ENCODE measurements at places on chromosomes 12 and 14.

- no peak for DNase-seq
Measured at GRCh38 chr12:4353785-4354208, 25.7 kb downstream of the FGF23 start.

DNA sequence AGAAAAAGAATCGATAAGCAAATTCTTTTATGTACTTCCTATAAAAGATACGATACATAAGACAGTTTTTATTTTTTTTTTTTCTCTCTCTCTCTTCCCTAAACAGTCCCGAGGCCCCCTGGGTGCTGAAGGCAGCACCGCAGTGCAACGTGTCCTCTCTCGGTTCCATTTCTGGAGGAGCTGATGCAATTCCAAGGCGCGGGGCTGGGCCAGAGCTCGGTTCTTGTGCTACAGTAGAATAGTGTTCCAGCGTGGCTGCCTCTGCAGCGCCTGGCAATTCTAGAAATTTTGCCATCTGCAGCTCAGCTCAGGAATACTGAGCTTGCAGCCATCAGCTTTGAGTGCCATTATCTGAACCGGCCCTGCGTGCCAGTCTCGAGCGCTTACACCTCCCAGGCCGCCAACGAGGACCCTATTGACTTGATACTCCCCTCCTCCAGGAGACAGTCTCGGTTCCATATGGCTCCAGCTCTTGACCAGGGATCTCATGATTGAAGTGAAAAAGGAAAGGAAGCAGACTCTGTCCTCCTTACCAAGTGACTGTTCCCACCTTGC is 630 bp downstream of the ALDH1L2 start:
- peak; percentile 88 for DNase-seq

- no peak for DNase-seq
Measured at GRCh38 chr12:109723311-109723881, 9.8 kb downstream of the FAM222A start.

- DNase-seq = no peak
Measured at GRCh38 chr14:58639198-58639565, 1.4 kb downstream of the DACT1 start.

- no peak for DNase-seq
Measured at GRCh38 chr14:36647824-36648753, 13.6 kb upstream of the PAX9 start.

DNA sequence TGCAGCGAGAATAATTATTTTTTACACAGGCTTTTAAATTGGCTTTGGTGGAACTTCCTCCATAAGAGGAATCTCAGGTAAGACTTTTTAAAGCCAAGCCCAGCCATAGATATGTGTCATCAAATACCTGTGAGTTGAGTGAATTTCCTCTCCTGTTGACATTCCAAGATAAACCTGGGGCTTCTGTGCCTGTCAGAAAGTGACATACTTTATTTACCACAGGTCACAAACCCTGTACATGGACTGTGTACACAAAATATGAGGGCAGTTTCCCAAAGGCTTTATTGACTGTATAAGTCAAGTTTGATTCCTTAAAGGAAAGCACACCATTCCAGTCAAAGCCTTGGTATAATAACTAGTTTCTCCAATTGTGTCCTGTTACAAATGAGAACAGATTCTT is 25.9 kb upstream of the SRSF5 start:
- no peak for DNase-seq

DNA sequence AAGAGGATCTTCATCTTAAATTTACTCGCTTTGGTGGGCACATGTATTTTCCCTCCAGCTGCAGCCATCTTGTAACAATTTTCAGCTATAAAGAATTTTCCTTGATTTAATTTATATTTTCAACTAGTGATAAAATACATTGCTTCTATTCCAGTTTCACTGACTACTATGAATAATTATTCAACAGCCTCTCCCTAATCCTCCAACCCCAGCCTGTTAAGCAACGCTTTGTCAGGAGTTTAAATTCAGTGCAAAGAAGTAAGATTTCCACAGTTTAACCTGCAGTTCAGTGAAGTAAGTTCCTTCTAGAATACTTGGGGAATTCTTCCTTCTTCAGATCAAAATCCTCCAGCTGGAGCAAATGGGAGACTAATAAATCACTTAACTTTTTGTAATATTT is 180.2 kb downstream of the MSRB3 start:
- no peak for DNase-seq

- no peak for DNase-seq
Measured at GRCh38 chr14:56199982-56200577, 81.9 kb downstream of the PELI2 start.

GRCh38 chr14:97802430-97803373 is 1005.5 kb downstream of the VRK1 start:
- no peak for DNase-seq

Data from posterior vena cava (tissue), 2 donors.